Gastroesophageal sphincter (tissue), 4 donors: ENCODE measurements at places on chromosomes 6 and 20.

DNA sequence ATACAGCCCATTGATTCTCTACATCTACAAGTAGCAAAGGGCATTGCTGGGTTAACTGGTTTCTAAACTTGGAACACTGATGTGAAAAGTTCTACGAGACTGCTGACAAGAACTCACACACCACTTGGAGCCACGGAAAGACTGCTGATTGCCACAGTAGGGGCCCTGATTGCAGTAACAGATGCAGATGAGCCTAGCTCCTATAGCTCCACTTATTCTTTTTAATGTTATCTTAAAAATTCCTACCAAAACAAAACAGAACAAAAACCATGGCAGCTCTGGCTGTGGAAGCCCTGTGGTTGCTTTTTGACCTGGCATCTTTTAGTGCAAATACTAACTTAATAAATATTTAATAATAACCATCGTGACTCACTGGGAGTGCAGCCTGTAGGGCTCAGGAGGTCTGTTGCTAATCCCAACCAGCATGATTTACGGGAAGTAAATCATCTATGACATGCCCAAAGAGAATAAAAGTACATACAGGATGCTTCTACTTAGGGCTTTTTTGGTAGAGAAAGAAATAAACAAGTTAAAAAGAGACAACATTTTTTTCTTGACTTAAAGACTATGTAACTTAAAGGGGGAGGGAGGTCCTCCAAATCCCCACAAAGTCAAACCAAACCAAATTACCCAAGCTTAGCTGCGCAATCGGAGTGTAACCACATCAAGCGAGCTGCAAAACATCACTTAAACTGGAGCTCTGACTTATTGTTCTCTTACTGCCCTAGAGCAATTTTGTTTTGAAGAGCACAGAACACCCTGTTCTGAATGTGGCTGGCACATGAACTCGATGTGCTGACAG lies 87.2 kb downstream of the FKBP5 start:
- H3K36me3 ChIP-seq: peaks cover 8% of the 10 kb centered on the region
- H3K4me1 ChIP-seq: peaks cover 68% of the 10 kb centered on the region
- H3K27ac ChIP-seq: peak overlapping the region; percentile 98
- ATAC-seq: peak; percentile 93
- peak overlapping the region; percentile 23 for H3K4me3 ChIP-seq

DNA sequence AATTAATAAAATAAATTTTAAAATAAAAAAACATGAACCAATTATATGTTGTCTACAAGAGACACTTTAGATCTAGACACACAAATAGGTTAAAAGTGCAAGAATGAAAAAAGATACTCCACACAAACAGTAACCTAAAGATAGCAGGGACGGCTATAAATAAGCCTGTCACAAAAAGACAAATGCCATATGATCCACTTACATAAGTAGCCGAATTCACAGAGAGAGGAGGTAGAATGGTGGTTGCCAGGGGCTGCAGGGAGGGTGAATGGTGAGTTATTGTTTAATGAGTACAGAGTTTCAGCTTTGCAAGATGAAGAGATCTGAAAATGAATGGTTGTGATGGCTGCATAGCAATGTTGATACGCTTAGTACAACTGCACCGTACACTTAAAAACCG lies 32.7 kb downstream of the KATNA1 start:
- no peak for ATAC-seq
- peaks cover 53% of the 10 kb centered on the region for H3K36me3 ChIP-seq
- no peak overlapping the region for H3K27ac ChIP-seq
- H3K4me1 ChIP-seq: no peaks in the 10 kb centered on the region
- no peaks in the 10 kb centered on the region for H3K27me3 ChIP-seq
- no peak overlapping the region for H3K4me3 ChIP-seq

DNA sequence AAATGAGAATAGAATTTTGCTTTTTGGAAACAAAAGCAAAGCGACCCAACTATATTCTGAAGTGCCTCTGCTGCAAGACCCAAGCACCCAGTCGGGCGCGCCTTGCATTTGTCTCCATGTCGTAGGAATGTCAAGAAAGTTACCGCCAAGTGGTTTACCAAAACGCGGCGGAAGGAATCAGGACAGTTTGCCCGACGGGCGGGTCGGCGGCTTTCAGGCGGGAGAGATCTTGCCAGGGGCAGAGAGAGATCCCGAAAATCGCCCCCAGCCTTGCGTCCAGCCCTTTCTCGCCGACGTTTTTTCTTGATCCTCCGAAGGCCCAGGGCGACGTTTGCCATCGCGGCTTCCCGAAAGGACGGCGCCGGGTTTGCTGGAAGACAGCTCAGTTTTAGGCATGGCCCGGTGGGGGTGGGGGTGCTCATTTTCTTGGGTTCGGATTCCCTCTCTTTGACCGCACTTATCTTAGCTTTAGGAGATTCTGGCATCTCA lies 4.0 kb upstream of the LIN28B start:
- no peak overlapping the region for H3K4me3 ChIP-seq
- no peak for ATAC-seq
- peaks cover 100% of the 10 kb centered on the region for H3K27me3 ChIP-seq
- no peaks in the 10 kb centered on the region for H3K36me3 ChIP-seq

- no peaks in the 10 kb centered on the region for H3K36me3 ChIP-seq
- ATAC-seq: no peak
- no peaks in the 10 kb centered on the region for H3K4me1 ChIP-seq
- H3K27ac ChIP-seq: no peak overlapping the region
These were observed 17.8 kb downstream of the ARMC12 start for GRCh38 chr6:35754452-35755277.

DNA sequence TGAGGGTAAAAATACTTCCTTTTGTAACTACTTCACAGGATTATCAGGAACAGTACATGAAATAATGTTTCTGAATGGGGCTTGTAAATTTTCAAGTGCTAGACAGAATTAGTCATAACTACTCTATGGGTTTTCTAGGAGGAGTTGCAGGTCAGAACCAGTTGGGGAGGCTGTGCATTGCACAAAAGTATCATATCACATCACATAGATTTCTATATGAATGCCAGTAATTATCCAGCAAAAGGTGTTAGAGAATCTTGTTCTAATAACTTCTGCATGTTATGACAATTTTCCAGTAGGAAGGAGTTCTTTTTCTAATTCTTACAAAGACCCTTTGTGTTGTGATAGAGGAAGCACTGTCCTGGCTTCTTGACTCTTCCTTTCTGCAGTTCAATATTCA lies 551.6 kb downstream of the COL12A1 start:
- no peak overlapping the region for H3K27ac ChIP-seq
- no peaks in the 10 kb centered on the region for H3K27me3 ChIP-seq
- H3K36me3 ChIP-seq: no peaks in the 10 kb centered on the region
- no peak for ATAC-seq
- no peaks in the 10 kb centered on the region for H3K4me1 ChIP-seq

- no peak overlapping the region for H3K4me3 ChIP-seq
- H3K27me3 ChIP-seq: no peaks in the 10 kb centered on the region
- H3K36me3 ChIP-seq: no peaks in the 10 kb centered on the region
- H3K27ac ChIP-seq: no peak overlapping the region
- no peaks in the 10 kb centered on the region for H3K4me1 ChIP-seq
- ATAC-seq: no peak
These were observed 93.6 kb upstream of the TAB2 start for GRCh38 chr6:149223904-149224351.
